Sigmoid colon (tissue), 7 donors: ENCODE measurements at places on chromosomes 12 and 14. TPM values are rescaled to one million over a fixed set of nuclear protein-coding genes. Genes with fewer than 3 reads are reported as not detected.

GRCh38 chr12:54657105-54657607 is 9.0 kb upstream of the DCD start:
- no peak overlapping the region for H3K27ac ChIP-seq
- H3K36me3 ChIP-seq: no peaks in the 10 kb centered on the region
- no peaks in the 10 kb centered on the region for H3K27me3 ChIP-seq
- no peak for DNase-seq

GRCh38 chr14:79161571-79161970 is 991.4 kb downstream of the NRXN3 start:
- H3K4me3 ChIP-seq: no peak overlapping the region
- H3K27ac ChIP-seq: no peak overlapping the region
- no peak for DNase-seq
- H3K36me3 ChIP-seq: no peaks in the 10 kb centered on the region

- no peak overlapping the region for H3K27ac ChIP-seq
- no peak overlapping the region for H3K4me3 ChIP-seq
- no peaks in the 10 kb centered on the region for H3K4me1 ChIP-seq
- H3K36me3 ChIP-seq: no peaks in the 10 kb centered on the region
Observed at GRCh38 chr12:75560167-75560566, 48.8 kb upstream of the KRR1 start.

DNA sequence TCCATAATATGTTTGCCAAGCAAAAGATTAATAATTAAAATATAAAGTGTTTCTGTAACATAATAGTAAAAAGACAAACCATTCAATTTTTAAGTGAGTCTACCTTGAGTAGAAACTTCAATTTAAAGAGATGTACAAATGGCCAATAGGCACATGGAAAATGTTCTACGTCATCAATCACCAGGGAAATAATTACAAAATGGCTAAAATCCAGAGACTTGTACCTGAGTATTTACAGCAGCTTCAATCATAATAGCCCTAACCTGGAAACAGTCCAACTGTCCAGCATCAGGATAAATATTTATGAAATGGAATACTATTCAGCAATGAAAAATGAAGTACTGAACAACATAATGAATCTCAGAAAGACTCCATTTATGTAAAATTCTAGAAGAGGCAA is 95.5 kb upstream of the FAR2 start:
- H3K27ac ChIP-seq: no peak overlapping the region
- no peak overlapping the region for H3K4me3 ChIP-seq
- H3K4me1 ChIP-seq: no peaks in the 10 kb centered on the region
- no peaks in the 10 kb centered on the region for H3K27me3 ChIP-seq
- no peak for DNase-seq

SIX1 gene
- polyA plus RNA-seq: not detected

DNA sequence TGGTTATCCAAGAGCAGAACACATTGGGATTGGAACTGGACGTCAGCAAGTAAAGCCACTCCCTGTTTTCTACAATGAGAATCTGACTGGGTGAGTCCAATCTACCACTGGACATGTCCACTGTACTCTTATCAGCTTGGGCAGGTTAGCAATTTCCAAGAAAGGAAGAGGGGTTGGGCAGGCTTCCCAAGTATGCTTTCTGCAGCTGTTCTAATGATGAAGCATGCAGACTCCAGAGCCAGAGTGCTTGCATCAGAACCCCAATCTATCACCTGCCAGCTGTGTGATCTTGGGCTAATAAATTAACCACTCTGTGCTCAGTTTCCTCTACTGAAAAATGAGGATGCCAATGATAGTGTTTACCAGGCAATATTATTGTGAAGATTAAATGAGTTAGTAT is 92.0 kb downstream of the EMP1 start:
- H3K27me3 ChIP-seq: no peaks in the 10 kb centered on the region
- no peaks in the 10 kb centered on the region for H3K36me3 ChIP-seq
- DNase-seq: no peak
- H3K27ac ChIP-seq: no peak overlapping the region

DNA sequence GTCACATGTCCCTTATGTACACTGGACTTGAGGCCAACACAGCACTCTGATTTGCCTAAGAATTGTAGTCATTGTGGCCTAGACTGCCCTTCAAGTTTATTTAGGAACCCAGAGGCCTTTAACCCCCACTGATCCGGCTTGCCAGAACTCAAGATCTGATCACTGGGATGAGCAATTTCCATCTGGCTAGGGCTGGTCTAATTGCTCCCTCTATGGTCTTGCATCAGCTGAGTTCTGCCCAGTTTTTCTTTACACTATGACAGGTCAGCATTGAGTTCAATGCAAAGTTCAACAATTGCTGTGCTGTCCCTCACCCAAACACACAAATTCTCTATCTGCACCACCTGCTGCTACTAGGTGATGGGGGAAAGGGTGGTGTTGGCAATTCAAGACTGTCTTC is 146.9 kb upstream of the MDGA2 start:
- no peaks in the 10 kb centered on the region for H3K4me1 ChIP-seq
- no peaks in the 10 kb centered on the region for H3K36me3 ChIP-seq
- H3K27ac ChIP-seq: no peak overlapping the region
- no peaks in the 10 kb centered on the region for H3K27me3 ChIP-seq
- no peak overlapping the region for H3K4me3 ChIP-seq
- DNase-seq: no peak

GRCh38 chr12:57727758-57728395 is 10.7 kb downstream of the AGAP2 start:
- peaks cover 59% of the 10 kb centered on the region for H3K27me3 ChIP-seq
- H3K4me1 ChIP-seq: peaks cover 18% of the 10 kb centered on the region
- H3K4me3 ChIP-seq: no peak overlapping the region

DNA sequence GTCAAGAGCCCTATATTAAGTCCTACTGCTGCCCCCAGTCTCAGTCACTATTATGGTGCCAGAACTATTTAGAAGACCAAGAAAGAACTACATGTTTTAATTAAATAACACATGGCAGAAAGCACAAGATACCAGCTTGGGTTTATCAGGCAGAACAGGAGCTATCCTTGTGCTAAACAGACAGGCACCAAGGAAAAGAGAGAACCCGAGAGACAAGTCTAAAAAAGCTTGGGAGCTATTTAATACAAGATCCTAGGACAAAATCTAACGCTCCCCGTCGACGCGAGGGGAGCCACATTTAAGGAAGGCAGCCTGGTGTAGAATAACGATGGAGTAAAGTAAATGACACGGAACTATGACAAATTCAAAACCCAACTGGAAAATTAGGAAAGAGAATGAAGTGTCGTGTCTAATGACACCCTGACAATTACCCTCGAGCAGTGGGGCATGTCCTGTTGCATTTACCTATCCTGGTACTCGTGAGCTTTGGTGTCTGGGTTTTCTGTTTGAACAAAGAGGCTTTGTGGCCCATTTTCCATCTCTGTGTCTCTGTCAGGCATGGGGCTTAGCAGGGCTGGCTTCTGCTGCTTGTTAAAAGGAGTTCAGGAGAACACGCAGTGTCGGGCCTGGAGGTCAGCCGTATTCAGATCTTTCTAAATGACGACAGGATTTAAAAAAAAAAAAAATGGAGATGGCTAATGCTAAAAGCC is 140.6 kb downstream of the ETNK1 start:
- no peaks in the 10 kb centered on the region for H3K27me3 ChIP-seq
- no peak for DNase-seq
- H3K4me3 ChIP-seq: no peak overlapping the region
- peak overlapping the region; percentile 56 for H3K27ac ChIP-seq

DNA sequence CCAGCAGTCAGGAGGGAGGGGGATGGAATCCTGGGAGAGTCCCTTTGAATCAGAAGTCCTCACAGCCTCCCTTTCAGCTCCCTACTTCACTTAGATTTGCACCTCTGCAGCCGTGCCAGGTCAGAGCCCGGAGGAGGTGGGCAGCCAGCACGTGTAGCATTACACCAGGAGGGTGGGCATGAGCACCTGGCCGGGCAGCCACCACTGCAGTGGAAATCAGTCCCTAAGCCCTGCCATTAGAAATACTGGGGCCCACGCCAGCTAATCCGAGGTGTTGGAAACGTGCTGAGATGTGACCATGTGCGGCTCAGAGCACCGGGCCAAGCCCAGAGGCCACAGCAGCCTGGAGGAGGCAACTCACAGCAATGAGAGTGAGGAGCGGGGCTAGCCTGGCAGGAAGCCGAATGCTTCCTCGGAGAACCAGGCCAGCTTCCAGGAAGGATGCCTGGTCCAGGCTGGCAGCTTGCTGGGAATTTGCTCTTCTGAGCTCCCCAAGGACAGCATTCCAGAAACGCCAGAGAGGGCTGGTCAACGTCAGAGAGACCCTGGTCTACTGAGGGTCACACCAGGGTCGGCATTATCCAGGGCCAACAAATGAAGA is 9.4 kb upstream of the CACNA2D4 start:
- H3K36me3 ChIP-seq: no peaks in the 10 kb centered on the region
- peak overlapping the region; percentile 37 for H3K27ac ChIP-seq
- no peaks in the 10 kb centered on the region for H3K4me1 ChIP-seq
- no peaks in the 10 kb centered on the region for H3K27me3 ChIP-seq
- peak; percentile 75 for DNase-seq

ASPG gene
- 6.2 TPM for polyA plus RNA-seq

GRCh38 chr14:74859757-74860552 is 16.0 kb downstream of the PROX2 start:
- no peak overlapping the region for H3K27ac ChIP-seq
- no peaks in the 10 kb centered on the region for H3K4me1 ChIP-seq
- no peak overlapping the region for H3K4me3 ChIP-seq
- no peaks in the 10 kb centered on the region for H3K27me3 ChIP-seq
- no peak for DNase-seq
- no peaks in the 10 kb centered on the region for H3K36me3 ChIP-seq

DNA sequence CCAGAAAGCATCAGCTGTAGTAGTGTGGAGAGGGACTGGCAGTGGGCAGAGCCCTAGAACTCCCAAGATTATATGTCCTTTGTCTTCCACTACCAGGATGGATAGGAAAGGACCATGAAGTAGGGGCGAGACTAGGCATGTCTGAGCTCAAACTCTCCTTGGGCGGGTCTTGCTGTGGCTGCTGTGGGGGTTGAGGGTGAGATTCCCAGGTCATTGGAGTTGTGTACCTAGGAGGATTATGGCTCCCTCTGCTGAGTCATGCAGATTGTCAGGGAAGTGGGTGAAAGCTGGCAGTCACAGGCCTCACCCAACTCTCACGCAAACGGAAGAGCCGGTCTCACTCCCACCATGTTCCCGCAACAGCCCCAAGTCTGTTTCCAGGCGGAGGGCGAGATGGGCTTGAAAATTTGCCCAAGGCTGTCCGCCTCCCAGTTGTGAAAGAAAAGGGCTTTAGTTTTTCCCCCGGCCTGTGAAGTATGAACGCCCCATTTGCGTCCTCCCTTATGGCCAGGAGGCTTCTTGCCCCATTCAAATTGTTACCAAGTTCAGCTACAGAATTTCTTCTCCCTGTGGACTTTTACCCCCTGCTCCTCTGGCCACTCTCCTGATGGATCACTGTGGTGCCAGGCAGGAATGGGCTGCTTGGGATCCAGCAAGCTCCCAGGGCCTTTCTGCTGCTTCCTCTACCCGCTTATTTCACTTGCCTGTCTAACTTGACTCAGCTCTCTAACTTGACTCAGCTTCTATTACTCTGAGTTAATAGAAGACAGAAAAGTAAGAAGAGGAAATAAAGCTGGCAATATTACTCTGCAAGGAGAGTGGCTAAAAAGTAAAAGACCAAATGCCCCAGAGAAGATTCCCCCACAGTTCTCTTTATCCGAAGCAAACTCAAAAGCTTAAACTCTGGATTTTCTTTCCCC is 159.3 kb downstream of the SLC2A13 start:
- no peaks in the 10 kb centered on the region for H3K36me3 ChIP-seq
- DNase-seq: no peak
- H3K27ac ChIP-seq: no peak overlapping the region
- no peak overlapping the region for H3K4me3 ChIP-seq
- H3K27me3 ChIP-seq: no peaks in the 10 kb centered on the region

- no peak overlapping the region for H3K4me3 ChIP-seq
- no peaks in the 10 kb centered on the region for H3K36me3 ChIP-seq
- no peak for DNase-seq
- H3K4me1 ChIP-seq: no peaks in the 10 kb centered on the region
- no peaks in the 10 kb centered on the region for H3K27me3 ChIP-seq
Observed at GRCh38 chr14:47277703-47278102, 397.7 kb downstream of the MDGA2 start.

DNA sequence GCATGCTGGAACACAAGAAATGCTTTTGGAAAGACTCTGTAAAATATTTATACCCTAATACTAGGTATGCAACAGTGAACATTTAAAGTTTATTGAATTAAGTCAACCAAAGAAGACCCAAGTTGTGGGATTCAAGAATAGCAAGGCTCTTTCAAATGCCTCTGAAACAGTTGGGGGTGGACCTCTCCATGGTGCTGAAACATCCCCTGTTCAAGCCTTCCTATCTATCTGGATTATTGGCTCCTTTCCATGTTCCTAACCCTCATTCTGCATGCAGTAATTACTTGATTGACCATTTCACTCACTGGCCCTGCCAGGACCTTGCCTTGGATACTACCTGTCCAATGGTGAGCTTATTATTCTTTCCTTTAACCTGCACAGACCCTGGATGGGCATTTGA is 349.7 kb downstream of the NRXN3 start:
- H3K4me1 ChIP-seq: no peaks in the 10 kb centered on the region
- no peaks in the 10 kb centered on the region for H3K36me3 ChIP-seq
- no peaks in the 10 kb centered on the region for H3K27me3 ChIP-seq
- H3K27ac ChIP-seq: no peak overlapping the region

KRT78 gene
- not detected for polyA plus RNA-seq

DNA sequence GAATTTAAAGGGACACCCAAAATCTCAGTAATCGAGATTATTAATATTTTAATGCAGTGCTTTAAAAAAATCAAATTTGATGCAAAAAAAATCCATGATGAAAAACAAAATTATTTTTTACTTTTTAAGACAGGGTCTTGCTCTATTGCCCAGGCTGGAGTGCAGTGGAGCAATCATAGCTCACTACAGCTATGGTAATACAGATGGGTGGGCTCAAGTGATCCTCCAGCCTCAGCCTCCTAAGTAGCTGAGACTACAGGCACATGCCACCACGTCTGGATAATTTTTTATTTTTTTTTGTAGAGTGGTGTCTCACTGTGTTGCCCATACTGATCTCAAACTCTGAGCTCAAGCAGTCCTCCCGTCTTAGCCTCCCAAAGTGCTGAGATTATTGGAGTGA is 62.9 kb downstream of the TRAF3 start:
- H3K4me3 ChIP-seq: no peak overlapping the region
- no peak overlapping the region for H3K27ac ChIP-seq
- H3K27me3 ChIP-seq: no peaks in the 10 kb centered on the region
- no peaks in the 10 kb centered on the region for H3K4me1 ChIP-seq
- no peak for DNase-seq

SLC25A21 gene
- polyA plus RNA-seq: not detected

DNA sequence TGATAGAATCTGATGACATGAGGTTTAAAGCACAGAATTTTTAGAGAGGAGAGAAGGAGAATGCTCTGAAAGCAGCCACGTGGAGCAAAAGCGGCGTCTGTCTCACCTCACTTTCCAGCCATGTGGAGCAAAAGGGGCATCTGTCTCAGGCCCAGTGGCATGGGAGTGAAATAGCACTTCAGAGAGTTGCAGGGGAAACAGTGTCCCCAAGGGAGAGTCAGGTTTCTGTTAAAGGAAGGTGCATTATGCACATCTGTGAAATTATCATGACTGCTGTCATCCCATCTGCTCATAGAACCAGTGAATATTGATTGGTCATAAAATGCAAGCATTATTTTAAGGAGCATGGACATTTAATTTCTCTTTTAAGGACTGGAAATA is 124.0 kb downstream of the BICD1 start:
- H3K36me3 ChIP-seq: no peaks in the 10 kb centered on the region
- DNase-seq: no peak
- H3K4me3 ChIP-seq: no peak overlapping the region
- H3K27ac ChIP-seq: no peak overlapping the region
